Ovary (tissue), 10 donors: ENCODE measurements at places on chromosomes 11 and 22.

DNA sequence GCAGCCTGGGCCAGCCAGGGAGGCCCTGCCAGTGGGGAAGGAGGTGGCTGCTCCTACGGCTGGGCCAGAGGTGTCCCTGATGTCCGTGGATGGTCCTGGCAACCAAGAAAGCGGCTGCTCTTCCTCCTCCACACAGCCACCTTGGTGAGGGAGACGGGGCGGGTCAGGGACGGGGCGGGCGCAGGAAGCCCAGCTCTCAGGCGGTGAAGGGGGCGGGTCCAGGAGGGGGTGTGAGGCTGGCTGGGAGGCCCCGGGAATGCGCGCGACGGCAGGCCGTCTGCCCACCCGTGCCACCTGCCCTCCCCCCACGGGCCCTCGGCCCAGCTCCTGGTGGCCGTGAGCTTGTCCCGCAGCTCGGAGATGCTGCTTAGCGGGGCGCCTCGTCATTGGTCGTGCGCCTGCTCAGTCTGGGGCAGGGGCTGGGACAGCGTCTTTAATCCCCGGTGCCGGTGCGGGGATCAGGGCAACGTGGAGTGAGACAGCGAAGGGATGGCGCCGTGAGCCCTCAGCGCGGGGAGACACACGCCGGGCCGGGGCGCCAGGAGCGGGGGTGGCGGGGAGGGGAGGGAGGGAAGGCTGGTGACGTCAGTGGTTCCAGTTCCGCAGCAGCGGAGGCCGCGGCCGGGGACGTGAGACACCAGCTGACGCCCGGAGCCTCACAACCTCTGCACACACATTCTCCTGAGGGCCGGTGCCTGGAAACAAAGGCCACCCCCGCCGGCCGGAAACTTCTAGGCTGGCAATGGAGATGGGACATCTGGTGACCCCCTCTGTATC, 6.7 kb upstream of the BRSK2 start:
- peak; percentile 80 for DNase-seq

- DNase-seq = no peak
Measured at GRCh38 chr11:121688055-121688491, 235.3 kb upstream of the SORL1-AS1 start.

DNA sequence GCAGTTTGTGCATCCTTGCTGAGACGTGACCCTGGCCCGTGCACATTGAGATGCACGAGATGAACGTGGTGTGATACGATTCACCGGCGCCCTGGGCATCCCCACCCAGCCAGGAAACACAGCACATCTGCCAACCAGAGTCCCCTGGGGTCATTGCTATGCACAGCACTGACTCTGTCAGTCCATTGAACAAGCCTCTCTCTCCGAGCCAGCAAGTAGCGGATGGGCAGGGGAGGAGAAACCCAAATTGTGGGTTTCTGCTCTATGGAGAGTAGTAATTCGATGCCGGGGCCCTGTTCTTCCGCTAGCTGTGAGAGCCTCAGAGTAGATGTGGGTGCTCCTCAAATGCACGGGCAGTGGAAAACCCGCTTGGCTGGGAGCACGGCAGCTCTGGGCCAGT, 85.1 kb downstream of the ARHGAP8 start:
- no peak for DNase-seq

GRCh38 chr22:19965771-19966709, 24.4 kb upstream of the TXNRD2 start:
- no peak for DNase-seq

DNA sequence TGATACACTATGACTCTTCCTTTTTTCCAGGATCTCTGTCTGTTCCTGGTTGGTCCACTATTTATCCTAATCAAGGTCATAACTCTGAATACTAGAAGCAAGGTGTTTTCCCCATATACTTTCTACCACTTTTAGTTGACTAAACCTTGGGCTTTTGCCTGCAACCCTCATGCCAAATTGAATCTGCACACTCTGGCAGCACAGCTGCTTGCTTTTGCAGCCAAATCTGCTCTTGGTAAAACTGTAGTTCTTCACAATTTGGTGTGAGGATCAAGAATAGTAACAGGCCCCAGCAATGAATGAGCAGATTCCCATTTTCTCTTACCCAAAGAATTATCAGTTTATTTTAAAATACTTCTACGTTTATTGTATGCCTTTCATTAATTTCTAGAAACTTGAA, 586.5 kb upstream of the CNTN5 start:
- no peak for DNase-seq

DNA sequence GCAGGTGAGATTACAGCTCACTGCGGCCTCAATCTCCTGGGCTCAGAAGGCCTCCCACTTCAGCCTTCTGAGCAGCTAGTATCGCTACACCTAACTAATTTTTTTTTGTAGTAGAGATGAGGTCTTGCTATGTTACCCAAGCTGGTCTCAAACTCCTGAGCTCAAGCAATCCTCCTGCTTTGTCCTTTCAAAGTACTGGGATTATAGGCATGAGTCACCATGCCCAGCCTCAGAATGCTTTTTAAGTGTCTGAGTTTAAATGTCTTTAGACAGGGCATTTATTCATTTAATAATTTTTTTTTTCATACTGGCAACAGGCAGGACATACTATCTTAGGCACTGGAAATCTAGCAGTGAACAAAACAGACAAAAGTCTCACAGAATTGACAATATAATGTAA, 27.7 kb downstream of the LRP4 start:
- no peak for DNase-seq

GRCh38 chr11:112453601-112454577, 193.2 kb upstream of the PLET1 start:
- no peak for DNase-seq

- DNase-seq = no peak
Measured at GRCh38 chr11:78290293-78291176, 101.8 kb downstream of the USP35 start.

- no peak for DNase-seq
Measured at GRCh38 chr11:70505331-70505731, 107.0 kb downstream of the CTTN start.

DNA sequence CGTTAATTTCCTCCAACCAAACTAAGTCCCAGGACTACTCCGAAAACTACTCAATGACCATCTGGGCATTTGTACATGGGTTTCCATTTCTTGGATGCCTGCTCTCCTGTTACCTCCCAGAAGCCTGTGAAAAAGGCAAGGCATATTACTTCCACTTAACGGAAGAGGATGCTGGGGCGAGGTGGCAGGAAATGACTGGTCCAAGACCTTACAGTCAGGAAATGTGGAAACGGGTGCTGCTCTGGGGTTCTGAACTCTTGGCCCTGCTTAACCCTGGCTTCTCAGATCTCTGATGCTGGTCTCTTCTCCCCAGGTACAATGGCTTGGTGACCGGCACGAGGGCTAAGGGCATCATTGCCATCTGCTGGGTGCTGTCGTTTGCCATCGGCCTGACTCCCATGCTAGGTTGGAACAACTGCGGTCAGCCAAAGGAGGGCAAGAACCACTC, 12.9 kb downstream of the ADORA2A start:
- no peak for DNase-seq

DNA sequence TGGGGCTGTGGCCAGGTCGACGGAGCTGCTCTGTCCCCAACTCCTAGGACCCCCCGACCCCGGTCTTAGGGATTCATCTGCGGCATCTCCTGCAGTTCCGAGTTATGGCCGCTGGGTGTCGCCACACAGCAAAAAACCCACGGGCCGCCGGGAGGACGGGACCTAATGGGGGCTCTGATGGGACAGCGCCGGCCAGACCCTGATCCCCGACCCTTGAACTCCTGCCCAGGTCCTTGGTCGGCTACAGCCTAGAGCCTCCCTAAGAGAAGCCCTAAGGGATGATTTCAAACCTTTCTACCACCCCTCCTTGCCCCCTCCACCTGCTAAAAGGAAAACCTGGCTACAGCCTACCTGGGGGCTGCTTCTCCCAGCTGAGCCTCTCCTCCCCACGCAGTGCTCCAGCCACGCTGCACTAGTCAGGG, 30.8 kb upstream of the LRRC10B start:
- DNase-seq = peak; percentile 43

DNA sequence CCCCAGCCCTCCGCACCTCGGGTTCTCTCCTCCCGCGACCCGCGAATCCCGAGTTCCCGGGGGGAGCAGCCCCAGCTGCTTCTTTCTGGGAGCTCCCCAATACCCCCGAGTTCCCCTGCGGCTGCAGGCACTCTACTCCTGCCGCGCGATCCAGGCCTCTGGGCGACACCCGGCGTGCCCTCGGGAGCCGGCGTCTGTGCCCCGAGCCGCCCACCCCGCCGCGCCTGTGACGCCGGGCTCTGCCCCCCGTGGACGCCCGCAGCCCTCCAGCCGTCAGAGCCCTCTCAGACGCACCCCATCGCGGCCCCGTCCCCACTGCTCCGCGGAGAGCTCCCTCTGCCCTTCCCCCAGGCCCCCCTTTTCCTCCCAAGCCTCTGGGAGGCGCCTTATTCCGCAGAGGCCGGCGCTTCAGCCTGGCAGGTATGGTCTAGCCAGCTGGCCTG, 422 bp downstream of the GLB1L2 start:
- DNase-seq = peak; percentile 21

GRCh38 chr11:110147962-110148709, 54.9 kb downstream of the ZC3H12C start:
- no peak for DNase-seq

DNA sequence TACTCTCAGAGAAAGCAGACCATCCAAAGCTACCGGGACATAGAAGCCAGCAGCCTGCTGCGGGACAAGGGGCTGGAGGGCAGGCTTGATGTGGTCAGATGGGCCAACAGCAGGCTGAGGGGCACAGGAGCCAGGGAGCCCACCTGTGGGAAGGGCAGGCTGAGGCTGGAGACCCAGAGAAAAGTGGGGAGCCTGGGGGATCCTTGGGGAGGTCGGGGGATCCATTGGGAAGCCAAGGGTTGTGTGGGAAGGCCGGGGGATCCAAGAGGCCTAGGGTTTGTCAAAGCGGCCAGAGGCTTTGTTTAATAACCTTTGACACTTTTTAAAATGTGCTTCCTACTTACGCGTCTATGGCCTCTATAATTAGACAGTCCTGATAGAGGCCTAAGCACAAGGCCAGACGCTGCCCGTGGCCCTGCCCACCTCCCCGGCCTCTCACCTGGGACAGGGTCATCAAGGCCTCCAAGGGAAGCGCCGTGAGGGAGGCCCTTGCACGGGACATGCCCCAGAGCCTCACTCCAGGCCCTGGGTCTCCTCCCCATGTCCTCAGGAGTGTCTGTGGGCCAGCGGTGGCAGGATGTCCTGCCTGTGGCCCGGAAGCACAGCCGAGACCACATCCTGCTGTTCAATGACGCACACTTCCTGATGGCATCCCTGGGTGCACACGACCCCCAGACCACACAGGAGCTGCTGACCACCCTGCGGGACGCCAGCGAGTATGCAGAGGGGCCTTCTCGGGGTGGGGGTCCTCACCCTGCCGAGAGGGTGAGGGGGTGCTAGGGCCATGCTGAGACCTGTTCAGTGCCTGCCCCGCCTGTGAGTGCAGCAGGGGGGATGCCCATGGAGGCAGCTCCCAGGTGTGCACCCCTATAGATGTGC, 8.6 kb upstream of the GTSE1 start:
- no peak for DNase-seq
